A673 (cell line): ENCODE measurements at places on chromosomes 16 and 17. TPM values are rescaled to one million over a fixed set of nuclear protein-coding genes. Genes with fewer than 3 reads are reported as not detected.

DNA sequence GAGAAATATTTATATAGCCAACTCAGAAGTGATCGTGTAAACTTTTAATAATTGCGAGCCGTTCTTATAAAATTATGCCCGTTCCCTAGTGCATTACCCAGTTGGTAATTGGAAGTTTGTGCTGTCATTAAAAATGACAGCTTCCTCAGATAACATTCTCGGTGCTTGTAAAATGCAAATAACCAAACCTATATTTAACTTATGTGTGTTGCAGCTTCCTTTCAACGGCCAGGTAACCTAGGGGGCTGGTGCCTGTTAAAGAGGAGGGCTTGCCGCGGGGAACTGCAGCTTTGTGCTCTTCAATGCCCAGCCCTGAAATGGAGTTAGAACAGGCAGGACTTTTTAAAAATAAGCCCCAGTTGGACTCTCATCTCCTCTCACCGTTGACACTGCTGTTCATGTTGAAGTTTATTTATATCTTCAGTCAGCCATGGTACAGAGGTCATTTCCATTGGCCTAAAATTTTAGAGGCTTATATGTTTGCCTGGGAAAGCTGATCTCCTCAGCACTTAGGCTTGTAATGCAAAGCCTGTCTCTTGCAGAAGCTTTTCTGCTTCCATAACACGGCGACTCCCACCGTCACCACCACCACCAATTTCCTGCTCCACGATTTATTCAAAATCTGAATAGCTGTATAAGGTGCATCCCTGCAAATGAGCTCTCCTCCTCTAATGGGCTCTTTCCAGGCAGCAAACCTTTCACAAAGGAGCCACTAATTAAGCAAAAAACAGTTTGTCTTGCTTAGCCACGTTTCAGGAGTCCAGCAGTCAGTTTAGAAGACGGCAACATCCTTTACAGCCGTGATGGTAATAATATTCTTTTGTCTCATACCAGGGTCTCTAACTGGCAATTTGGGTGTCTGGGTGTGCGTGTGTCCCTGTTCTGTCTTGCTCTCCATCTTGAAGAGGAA lies 74.7 kb downstream of the RPA1 start:
- no peak overlapping the region for H3K4me3 ChIP-seq
- H3K27ac ChIP-seq = no peak overlapping the region
- H3K27me3 ChIP-seq = no peaks in the 10 kb centered on the region
- no peaks in the 10 kb centered on the region for H3K36me3 ChIP-seq

DNA sequence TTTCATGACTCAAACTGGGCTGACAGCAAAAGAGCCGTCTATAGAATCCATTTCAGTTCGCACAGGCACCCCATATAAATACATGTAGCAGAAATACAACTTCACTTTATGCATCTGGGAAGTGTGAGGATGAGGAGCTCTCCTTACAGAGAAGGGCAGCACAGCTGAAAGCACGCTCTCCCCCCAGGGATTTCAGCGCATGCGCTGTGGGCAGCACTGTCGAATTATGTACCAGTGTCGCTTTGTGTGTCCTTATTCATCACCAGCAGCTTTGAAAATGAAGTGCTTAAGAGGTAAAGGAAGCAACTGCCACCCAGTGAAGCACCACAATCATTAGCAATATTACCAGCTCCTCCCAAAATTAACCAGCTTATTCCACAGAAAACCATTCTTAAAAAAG lies 39.9 kb downstream of the CEP95 start:
- DNase-seq = no peak
- H3K27ac ChIP-seq = no peak overlapping the region
- H3K36me3 ChIP-seq = peaks cover 18% of the 10 kb centered on the region
- H3K4me3 ChIP-seq = no peak overlapping the region
- H3K4me1 ChIP-seq = no peaks in the 10 kb centered on the region

Gene CD300H
- total RNA-seq = not detected in 2 replicates

DNA sequence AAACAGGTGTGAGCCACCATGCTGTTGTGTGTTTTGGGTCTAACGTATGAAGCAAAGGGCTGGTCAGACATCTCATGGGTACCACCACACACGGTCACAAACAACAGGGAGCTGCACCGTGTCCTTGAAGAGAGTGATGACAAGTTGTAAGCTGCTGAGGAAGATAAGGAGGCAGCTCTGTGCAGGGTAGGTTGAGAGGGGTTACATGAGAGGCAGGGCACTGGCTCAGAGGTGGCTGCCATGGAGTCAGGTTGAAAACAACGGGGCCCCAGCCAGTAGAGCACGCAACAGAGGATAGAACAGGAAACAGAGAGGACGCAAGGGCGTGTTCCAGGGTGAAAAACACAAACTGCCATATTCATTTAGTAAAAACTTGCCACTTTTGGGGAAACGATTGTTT lies 52.2 kb downstream of the TRARG1 start:
- no peak for DNase-seq
- H3K36me3 ChIP-seq = no peaks in the 10 kb centered on the region
- no peaks in the 10 kb centered on the region for H3K4me1 ChIP-seq
- H3K27ac ChIP-seq = no peak overlapping the region
- no peak overlapping the region for H3K4me3 ChIP-seq
- H3K27me3 ChIP-seq = no peaks in the 10 kb centered on the region

DNA sequence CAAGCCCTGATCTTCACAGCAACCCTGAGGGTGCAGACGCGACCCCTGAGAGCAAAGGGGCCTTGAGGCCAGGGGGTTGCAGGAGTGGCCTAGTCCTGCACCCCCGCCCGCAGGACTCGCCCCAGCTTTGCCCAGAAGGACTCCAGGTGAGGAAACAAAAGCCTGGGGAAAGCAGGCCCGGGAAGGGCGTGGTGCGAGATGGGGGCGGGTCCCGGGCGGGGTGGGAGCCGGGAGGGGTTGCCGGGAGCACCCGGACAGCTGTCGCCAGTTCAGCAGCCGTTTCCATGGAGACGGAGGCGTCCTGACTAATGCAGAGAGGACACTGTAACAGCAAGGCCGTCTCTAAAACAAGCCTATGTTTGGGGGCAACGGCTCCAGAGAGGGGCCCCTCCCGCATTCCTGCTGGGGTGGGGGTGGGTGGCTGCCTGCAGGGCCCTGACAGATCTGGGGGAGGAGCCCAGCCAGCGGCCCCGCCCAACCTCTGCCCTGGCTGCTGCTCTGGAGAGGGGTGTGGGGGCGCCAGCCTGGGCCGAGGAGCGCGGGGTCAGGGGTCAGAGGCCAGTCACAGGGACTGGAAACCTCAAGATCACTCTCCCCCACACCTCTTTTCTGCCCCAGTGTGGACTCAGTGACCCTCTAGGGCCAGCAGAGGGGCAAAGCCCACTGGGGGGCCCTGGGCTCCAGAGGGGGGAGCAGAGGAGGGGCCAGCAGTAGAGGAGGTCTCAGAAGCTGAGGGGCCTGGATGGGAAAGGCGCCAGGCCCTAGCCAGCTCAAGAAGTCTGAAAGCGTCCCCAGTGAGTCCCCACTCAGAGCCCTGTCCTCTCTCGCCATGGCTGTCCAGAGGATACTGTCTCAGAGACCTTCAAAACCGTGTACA lies 3.1 kb upstream of the TPPP3 start:
- peak; percentile 61 for DNase-seq
- peaks cover 14% of the 10 kb centered on the region for H3K4me1 ChIP-seq
- no peaks in the 10 kb centered on the region for H3K36me3 ChIP-seq
- no peak overlapping the region for H3K4me3 ChIP-seq
- H3K27me3 ChIP-seq = peaks cover 8% of the 10 kb centered on the region

Gene MIS12
- total RNA-seq = 30.6 and 33.9 TPM in 2 replicates

GRCh38 chr17:37174205-37174604 lies 201.6 kb upstream of the C17orf78 start:
- no peaks in the 10 kb centered on the region for H3K27me3 ChIP-seq
- H3K4me3 ChIP-seq = no peak overlapping the region
- no peaks in the 10 kb centered on the region for H3K36me3 ChIP-seq
- no peak for DNase-seq

- peak overlapping the region; percentile 14 for H3K27ac ChIP-seq
- peaks cover 23% of the 10 kb centered on the region for H3K4me1 ChIP-seq
- peak; percentile 80 for DNase-seq
- no peaks in the 10 kb centered on the region for H3K27me3 ChIP-seq
- H3K36me3 ChIP-seq = no peaks in the 10 kb centered on the region
These were observed 331.9 kb downstream of the FOXL1 start for GRCh38 chr16:86910161-86910769.

Gene CCL7
- total RNA-seq = not detected in 2 replicates

Gene OR1A1
- not detected in 2 replicates for total RNA-seq

DNA sequence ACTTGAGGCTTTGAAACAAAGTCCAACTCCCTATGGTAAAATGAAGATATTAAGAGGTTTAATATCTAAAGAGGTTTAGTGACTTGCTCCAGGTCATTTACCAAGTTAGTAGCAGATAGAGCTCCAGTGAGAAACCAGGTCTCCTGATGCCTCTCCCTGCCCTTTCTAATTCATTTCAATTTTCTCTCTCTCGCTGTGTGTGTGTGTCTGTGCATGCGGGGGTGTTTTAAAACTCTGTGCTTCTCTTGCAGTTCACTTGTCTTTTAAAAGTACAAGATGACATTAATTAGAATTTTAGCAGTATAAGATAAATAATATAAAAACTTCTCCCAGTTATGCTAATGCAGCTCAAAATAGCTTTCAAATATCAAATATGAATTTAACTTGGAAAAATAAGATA lies 8.2 kb upstream of the ZP2 start:
- no peak for DNase-seq
- H3K4me3 ChIP-seq = no peak overlapping the region
- no peaks in the 10 kb centered on the region for H3K36me3 ChIP-seq
- peaks cover 12% of the 10 kb centered on the region for H3K27me3 ChIP-seq

DNA sequence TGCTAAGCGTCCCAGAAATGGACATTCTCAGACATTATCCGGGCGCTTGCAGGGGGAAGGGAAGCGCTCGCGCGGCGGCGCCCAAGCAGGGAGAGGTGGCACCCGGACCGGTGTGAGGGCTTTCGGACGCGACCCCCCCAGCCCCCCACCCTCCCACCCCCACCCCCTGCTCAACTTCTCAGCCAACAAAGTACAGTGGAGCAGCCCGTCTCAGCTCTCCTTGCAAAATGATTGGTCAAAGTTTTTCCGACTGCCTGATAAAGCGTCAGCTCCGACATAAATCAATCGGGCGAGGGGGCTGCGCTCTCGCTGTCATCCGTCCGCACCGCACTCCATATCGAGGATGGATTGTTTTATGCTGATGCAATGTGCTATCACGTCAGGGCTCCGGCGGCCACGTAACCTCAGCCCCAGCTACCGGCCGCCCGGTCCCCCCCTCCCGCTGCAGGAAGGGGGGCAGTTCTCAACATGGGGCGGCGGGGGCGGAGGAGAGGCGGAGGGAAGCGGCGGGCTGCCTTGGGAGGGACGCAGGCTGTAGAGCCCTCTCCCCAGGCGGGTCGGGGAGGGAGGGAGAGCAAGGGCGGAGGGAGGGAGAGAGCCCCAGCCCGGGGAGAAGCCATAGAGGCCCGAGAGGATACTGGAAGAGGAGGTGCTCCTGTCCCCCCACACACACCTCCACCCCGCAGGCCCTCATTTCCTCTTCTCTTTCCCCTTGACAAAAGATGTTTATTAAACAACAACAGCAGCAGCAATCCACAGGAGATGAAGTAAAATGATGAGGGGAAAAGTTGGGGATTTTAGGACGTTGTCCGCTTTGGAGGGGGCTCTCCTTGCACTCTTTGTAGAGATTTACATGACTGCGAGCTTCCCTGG lies at the start of gene HOXB9:
TSS of gene HOXB9 (minus strand) at position 114 of the 873 bp plus-strand sequence. CDS start at position 25, 89 bp downstream.
- peak; percentile 64 for DNase-seq
- peaks cover 20% of the 10 kb centered on the region for H3K4me1 ChIP-seq
- no peaks in the 10 kb centered on the region for H3K36me3 ChIP-seq
- H3K4me3 ChIP-seq = peak within 1 kb of the TSS; percentile 60
- no peaks in the 10 kb centered on the region for H3K27me3 ChIP-seq

DNA sequence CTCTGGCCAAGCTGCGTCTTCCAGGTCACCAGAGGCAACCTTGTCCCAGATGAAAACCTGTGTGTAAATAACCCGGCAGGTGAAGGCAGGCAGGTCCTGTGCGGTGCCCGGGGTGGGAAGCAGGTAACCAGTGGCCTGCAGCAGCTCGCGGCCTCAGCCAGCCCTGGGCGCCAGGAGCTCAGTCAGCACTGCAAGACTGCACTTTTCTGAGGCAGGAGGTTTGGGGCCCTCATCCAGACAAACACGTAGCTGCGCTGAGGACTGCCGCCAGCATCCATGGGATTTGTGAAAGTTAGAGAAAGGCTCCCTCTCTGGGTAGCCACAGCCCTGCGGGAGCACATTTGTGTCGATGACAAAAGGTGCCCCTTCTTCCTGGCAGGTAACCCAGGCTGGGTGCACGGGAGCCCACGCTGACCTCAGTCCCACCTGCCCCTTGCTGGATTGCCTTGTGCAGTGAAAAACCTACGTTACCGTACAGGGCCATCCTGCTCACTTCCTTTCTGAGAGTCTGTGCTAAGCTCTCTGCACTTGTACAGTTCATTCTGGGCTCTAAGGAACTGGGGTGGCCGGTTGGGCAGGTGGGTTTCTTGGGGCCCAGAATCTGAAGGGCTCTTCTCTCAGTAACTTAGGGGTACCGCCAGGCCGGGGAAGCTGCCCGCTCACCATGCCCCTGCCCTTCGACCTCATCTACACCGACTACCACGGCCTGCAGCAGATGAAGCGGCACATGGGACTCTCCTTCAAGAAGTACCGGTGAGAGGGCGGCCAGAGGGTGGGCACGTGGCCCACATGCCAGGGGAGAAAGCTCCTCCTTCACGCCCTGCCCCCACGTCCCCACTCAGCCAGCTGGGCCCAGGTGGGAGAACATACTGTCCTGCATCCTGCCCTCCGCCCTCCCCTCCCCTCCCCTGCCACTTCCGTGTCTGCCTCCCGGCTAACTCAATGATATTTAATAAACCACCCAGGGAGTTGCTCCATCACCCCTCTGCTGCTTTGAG lies 56.4 kb downstream of the MGAT5B start:
- DNase-seq = no peak
- H3K4me1 ChIP-seq = no peaks in the 10 kb centered on the region
- no peak overlapping the region for H3K4me3 ChIP-seq
- H3K27me3 ChIP-seq = no peaks in the 10 kb centered on the region

GRCh38 chr16:57066625-57067024 lies 25.8 kb upstream of the CPNE2 start:
- H3K4me3 ChIP-seq = no peak overlapping the region
- H3K27me3 ChIP-seq = no peaks in the 10 kb centered on the region
- H3K36me3 ChIP-seq = no peaks in the 10 kb centered on the region
- no peak overlapping the region for H3K27ac ChIP-seq
- no peaks in the 10 kb centered on the region for H3K4me1 ChIP-seq

- no peaks in the 10 kb centered on the region for H3K27me3 ChIP-seq
- peak within 1 kb of the TSS; percentile 66 for H3K4me3 ChIP-seq
- no peaks in the 10 kb centered on the region for H3K36me3 ChIP-seq
- H3K27ac ChIP-seq = peak within 1 kb of the TSS; percentile 47
- DNase-seq = peak; percentile 87
These were observed at the start of gene CAVIN1 for GRCh38 chr17:42422958-42423712. CAVIN1 (minus strand) TSS chr17:42423256; CDS start chr17:42423097, 159 bp downstream.

GRCh38 chr16:68079626-68080344 lies 5.4 kb upstream of the NFATC3 start:
- peaks cover 8% of the 10 kb centered on the region for H3K4me1 ChIP-seq
- H3K27me3 ChIP-seq = no peaks in the 10 kb centered on the region
- peaks cover 7% of the 10 kb centered on the region for H3K36me3 ChIP-seq
- no peak overlapping the region for H3K27ac ChIP-seq
- DNase-seq = no peak

Gene PRKCA
- 15.7 and 16.3 TPM in 2 replicates for total RNA-seq

- H3K4me3 ChIP-seq = no peak overlapping the region
- peaks cover 36% of the 10 kb centered on the region for H3K4me1 ChIP-seq
- no peak overlapping the region for H3K27ac ChIP-seq
- H3K36me3 ChIP-seq = no peaks in the 10 kb centered on the region
These were observed 57.7 kb upstream of the SLC25A19 start for GRCh38 chr17:75346906-75347305.

GRCh38 chr17:42027961-42028790 lies 8.3 kb downstream of the NKIRAS2 start:
- no peaks in the 10 kb centered on the region for H3K27me3 ChIP-seq
- no peaks in the 10 kb centered on the region for H3K36me3 ChIP-seq
- H3K4me3 ChIP-seq = no peak overlapping the region
- DNase-seq = no peak
- no peak overlapping the region for H3K27ac ChIP-seq
